Activated CD4-positive, alpha-beta T cell treated with anti-CD3 and anti-CD28 coated beads, Interleukin-2, amount 50 U/mL, for 4 hours (primary cell): ENCODE measurements at places on chromosomes 1 and 21.

DNA sequence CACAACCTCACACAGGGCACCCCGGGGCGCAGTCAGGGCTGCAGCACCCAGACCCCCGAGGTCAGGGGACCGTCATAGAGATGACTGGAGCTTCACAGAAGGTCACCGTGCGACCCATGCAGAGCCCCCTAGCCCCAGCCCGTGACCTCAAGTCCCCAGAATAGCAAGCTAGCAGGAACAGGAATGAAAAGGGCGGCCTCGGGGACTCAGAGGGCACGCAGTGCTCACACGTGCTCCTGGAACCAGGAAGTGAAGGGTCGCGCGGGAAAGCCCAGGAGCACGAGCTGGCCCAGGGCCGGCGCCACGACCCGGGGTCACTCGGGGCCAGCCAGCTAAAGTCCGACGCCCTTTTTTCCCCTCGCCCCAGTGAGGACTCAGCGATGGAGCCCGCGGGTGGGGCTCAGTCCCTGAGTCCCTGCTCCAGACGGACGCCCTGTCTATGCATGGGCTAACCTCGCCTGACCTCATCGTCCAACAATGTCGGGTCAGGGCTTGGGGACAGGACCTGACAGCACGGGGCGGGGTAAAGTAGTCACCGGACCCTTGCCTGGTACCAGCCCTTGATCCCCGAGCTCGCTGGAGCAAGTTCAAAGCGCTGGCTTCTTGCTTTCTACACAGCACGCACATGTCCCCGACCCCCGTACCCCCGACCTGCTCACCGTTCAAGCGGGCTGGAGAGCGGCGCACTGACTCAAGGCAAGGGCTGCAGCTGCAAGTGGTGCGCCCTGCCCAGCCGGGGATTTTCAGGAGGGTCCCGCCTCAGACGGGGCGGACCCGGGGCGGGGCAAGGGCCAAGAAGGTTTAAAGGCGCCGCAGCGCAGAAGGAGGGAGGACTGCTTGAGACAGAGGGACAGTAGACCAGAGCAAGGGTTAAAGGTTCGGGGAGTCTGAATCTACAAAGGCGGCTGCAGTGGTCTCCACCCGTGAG lies at the start of gene TAGLN2:
Gene TAGLN2, minus strand, starts transcription at position 717 of the 928 bp plus-strand sequence. CDS start 4,998 bp downstream, outside the sequence.
- DNase-seq = peak; percentile 84

- no peak for DNase-seq
Observed at GRCh38 chr1:107138166-107138565, 2.7 kb upstream of the NTNG1 start.

- no peak for DNase-seq
Observed at GRCh38 chr1:168692472-168692871, 36.5 kb downstream of the DPT start.

DNA sequence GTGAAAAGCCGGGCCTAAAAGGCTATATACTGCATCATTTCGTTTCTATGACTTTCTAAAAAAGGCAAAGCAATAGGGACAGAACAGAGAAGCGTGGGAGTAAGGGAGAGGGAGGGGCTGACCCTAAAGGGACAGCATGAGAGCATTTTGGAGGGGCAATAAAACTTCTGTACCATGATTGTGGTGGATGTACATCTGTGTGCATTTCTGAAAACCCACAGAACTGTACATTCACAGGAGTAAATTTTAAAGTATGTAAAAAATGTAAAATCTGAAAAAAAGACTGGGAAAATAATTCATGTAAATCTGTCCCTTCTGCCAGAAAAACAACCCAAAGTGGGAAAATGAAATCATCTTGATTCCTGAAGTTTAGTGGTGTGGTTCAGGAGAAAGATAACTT lies 235.4 kb downstream of the CENPF start:
- DNase-seq = no peak

DNA sequence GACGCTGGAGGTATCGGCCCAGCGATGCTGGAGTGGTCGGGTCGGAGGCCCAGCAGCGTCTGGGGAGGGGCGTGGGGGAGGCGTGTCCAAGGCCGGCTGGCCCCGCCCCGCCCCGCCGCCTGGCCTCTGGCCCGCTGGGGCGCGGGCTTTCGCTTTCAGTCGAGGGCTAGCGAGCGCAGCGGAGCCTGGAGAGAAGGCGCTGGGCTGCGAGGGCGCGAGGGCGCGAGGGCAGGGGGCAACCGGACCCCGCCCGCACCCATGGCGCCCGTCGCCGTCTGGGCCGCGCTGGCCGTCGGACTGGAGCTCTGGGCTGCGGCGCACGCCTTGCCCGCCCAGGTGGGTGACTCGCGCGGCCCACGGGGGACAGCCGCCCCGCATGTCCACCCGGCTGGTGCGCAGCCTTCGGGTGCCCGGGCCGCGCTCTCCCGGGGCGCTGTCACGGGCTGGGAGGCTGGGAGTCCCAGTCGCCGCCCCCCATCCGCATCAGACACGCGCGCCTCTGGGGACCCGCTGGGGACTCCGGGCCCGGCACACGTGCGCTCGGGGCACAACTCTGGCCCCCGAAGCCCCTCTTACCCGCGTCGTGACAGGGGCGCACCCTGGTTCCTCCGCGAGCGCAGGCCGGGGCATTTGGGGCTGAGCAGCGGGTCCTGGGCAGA lies at the start of gene TNFRSF1B:
Gene TNFRSF1B, plus strand, starts transcription at position 158 of the 659 bp plus-strand sequence. Its CDS starts 101 bp downstream, at position 259.
- DNase-seq = peak; percentile 60

DNA sequence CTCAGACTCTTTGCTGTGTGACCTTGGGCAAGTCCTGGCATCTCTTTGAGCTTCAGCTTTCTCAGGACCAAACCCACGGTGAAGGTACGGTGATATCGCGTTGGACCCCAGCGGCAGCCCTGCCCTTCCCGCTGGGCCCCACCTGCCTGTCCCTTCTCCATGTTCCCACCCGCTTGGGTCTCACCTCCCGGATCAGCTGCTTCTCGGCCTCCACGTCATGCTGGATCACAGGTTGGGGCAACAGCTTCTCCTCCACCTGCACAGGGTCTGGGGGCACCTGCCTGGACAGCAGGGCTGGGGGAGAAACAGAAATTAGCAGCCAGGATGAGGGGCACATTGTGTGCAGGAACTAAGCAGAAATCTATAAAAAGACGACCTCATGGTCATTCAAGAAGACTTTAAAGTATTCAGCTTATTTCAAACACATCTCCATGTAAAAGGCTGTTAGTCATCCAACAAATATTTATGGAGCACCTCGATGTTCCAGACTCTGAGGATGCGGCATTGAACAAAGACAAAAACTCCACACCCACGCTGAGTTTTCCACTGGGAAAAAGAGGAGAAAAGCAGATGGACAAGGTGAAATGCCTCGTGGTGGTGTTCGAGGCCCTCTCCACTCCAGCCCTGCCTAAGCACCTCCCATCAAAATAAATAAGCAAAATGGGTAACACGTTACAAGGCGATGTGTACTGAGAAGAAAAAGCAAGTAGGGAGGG lies 19.5 kb downstream of the KIF17 start:
- DNase-seq = no peak

GRCh38 chr1:157751283-157751682 lies 25.6 kb downstream of the FCRL2 start:
- no peak for DNase-seq

DNA sequence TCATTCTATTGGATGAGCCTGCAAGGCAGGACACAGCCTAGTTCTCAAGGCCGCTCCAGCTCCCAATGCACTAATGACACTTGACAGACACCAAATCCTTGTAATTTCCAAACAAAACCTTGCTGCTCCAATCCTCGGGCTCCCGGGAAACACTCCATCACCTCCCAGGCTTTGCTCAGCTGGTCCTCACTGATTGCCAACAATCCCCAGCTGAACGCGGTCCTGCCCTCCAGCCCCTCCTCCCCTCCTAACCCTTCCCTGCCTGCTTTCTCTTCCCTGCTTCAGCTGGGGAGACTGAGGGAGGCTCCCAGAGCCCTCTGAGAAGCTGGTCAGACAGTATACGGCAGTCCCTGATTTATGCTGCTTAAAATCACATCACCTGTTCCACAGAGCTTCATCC lies 114.4 kb upstream of the TNR start:
- DNase-seq = no peak

DNA sequence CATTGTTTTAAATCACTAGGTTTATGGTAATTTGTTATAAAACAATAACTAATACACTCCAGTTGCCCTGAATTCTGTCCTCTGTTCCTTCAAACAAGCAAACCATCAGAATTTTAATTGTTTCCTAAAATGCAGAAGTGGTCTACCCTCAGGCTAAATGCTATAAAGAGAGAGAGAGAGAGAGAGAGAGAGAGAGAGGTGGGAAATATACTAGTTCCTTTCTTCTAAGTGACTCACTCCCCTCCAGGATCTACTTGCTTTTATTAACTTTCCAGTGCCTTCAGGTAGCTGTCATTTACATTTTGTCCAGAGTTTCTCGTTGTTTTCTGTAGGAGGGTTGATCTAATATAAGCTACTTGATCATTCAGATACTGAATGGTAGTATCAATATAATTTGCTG lies 26.4 kb downstream of the LRRC53 start:
- DNase-seq = no peak

DNA sequence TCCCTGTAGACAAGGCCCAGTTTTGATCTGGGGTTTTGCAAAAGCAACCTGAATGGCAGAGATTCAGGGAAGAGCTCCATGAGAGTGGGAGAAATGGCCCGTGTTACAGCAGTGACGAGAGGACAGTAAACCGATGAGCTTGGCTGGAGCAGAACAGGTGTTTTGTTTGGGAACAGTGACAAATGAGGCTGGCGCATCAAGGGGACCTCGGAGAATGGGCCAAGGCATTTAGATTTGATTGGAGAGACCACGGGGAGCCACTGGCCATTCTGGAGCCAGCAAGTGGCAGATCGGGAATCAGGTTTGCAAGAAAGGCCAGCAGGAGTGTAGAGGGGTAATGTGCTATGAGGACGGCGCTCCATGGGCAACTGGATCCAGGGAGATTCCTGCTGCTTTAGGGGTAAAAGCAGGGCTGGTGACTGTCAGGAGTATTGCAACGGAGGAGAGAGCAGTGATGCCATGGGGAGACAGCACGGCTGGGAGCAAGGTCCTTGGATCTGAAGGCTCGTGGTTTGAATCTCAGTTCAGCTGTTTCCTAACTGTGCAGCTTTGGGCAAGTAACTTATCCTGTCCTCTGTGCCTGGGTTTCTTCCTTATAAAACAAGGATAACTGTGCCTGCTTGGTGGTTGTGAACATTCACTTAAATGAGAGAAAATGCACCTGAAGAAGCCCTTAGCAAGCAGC lies 9.9 kb upstream of the KLHDC7A start:
- DNase-seq = no peak

DNA sequence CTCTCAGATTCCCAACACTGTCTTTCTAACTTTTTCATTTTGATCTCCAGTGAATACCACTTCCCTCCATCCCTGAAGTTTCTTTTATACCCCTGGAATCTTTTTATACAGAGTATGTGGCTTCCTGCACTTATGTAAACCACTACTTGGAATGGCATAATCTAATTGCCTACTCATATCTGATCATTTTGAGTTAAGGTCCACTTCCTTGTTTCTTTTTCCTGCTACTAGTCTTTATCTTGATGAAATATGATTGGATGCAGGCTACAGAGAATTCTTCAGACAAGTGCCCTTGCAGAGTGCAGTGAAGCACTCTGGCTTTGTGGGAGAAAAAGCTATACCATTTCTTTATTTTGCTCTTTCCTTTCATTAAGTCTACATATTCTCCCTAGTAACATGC lies 325.3 kb upstream of the ADAMTS5 start:
- no peak for DNase-seq

- no peak for DNase-seq
Observed at GRCh38 chr1:69263921-69264391, 303.8 kb upstream of the LRRC7 start.

DNA sequence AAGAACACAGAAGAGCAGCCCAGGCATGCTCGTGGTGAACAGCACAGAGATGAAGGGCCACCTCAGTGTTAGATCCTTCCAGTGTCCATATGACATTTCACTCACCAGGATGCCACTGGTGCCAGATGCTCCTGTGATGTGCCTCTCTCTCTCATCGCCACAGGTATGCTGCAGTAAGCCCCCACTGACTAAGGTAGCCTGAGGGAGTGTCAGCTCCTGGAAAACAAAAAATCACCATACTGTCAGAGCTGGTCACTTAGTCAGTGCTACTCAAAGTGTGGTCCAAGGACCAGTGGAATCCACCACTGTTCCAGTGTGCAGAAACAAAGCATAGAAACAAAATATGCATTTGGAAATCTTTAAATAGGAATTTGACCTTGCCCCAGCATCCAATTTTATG lies 27.1 kb upstream of the BCL9 start:
- no peak for DNase-seq

DNA sequence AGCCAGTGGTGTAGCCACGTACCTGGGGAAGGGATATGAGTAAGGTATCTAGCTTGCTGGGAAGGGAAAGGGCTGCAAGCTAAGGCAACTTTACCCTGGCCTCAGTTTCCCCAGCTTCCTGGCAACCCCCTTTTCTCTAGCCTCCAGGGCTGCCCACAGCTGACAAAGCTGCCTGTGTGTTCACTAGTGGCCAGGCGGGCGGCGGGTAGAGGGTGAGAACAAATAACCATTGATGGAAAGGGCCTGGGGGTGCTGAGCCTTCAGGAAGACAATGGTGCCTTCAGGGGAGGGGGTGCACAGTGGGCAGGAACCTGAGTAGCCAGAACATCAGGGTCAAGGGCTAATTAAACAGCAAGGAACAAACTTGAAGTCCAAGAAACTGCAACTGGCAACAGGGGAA lies 6.1 kb downstream of the CERS2 start:
- no peak for DNase-seq

DNA sequence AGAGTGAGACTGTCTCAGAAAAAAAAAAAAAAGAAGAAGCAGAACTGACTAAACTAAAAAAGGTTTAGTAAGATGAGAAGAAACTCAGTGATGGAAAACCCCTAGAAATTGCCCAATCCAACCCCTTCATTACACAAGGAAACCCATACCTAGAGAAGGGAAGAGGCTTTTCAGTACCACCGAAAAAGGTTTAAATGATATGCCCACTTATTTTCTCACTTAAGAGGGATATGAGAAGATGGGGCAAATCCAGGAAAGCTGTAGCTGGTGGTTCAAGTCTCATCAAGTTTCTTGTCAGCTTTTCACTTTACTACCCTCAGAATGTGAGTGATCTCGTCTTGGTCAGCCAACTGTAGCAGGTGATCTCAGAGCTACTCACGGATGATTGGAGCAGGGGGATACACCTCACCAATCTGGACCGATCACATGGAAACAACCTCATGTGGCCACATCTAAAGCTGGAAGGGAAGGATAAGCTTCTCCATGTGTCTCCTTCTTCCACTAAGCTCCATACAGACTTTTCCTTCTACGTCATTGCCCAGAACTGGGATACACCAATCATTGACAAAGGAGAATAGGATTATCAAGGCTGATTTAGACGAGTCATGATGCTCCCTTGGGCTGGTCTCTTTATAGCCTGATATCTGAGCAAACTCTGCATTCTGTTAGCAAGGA lies 126.7 kb upstream of the POU3F1 start:
- DNase-seq = no peak

DNA sequence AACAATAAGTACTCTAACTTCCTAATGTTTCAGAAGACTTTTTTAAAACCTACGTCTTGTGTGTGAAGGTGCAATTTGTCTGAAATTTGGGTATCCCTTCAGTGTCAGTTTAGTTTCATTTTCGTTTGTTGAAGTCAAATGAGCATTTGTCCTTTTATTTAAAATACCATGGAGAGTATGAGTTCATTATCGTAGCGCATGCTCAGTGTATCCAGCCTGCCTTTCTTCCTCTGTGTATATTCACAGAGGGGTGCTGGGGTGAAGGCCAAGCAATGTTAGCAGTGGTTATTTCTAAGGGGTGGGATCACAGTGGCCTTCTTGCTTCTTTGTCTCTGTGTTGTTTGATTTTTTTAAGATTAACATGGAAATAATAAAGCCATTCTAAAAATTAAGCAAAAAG lies 43.2 kb downstream of the CNN3 start:
- DNase-seq = peak; percentile 2
